ENCODE measurements at places on chromosomes 12 and 14. TPM values are rescaled to one million over a fixed set of nuclear protein-coding genes. Genes with fewer than 3 reads are reported as not detected.

The CNIH1 gene
- total RNA-seq = 209 TPM

- H3K36me3 ChIP-seq = no peaks in the 10 kb centered on the region
- H3K4me3 ChIP-seq = no peak overlapping the region
- H3K27ac ChIP-seq = no peak overlapping the region
- no peak for DNase-seq
Observed at GRCh38 chr14:83128783-83129182, 1595.1 kb upstream of the SEL1L start.

- no peaks in the 10 kb centered on the region for H3K27me3 ChIP-seq
- H3K36me3 ChIP-seq = no peaks in the 10 kb centered on the region
- DNase-seq = no peak
- no peak overlapping the region for H3K4me3 ChIP-seq
- H3K27ac ChIP-seq = no peak overlapping the region
- no peaks in the 10 kb centered on the region for H3K4me1 ChIP-seq
Observed at GRCh38 chr12:115341442-115341841, 657.5 kb upstream of the TBX3 start.

- no peak for DNase-seq
- H3K36me3 ChIP-seq = no peaks in the 10 kb centered on the region
- H3K4me3 ChIP-seq = no peak overlapping the region
- no peak overlapping the region for H3K27ac ChIP-seq
- peaks cover 12% of the 10 kb centered on the region for H3K4me1 ChIP-seq
- no peaks in the 10 kb centered on the region for H3K27me3 ChIP-seq
Observed at GRCh38 chr12:25194214-25194613, 746 bp downstream of the DNAI7 start.

DNA sequence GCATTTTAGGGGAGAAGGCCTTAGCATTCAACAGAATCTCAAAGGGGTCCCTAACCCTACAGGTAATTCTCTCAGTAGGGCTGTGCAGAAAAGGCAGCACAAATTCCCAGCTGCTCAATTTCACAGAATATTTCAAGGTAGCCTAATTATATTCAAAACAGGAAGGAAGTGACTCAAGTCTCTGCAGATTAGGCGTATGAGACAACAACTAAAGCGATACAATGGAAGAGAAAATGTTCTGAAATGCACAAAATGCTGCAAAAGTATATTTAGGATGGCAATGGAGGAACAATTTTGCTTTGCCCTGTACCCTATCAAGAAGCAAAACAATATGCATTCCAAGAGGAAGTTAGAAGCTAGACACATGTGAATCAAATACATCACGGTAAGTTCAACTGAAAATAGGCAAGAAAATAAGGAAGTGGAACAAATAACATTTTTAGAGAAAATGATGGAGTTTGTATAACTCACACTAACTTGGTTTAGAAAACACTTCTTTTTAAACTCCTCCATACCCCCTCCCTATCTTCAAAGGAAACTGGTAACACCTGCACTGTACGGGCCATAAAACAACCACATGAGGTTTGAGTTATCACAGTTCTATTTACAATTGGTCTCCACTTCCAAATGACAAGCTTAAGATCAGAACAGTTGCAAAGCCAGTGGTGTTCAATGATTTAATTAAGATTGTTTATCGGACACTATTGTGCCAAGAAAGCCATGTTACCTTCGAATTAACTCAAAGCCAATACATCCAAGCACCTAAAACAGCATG, 1.6 kb downstream of the GIT2 start:
- no peaks in the 10 kb centered on the region for H3K27me3 ChIP-seq
- peak overlapping the region; percentile 99 for H3K4me3 ChIP-seq
- no peaks in the 10 kb centered on the region for H3K4me1 ChIP-seq
- H3K27ac ChIP-seq = no peak overlapping the region
- no peaks in the 10 kb centered on the region for H3K36me3 ChIP-seq
- no peak for DNase-seq

The YBX3 gene
- 34.2 TPM for total RNA-seq

The ENDOU gene
- not detected for total RNA-seq

DNA sequence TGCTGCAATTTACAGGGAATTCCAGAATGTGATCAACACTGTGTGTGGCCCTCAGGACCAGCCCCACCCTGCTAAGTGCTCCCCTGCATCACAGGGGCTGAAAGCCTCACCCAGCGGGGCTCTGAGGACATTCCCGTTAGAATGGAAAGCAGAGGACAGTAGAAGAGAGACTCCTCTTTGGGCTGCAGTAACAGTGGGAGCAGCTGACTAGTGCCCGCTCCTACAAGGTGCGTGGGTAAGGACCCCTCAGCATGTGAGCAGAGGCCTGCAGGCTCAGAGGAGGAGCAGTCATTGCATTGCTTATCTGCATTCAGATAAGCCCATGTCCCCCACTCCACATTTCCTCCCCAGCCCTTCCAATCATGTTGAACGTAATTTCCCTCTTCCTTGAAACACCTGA, 120.1 kb downstream of the ITPR2 start:
- H3K36me3 ChIP-seq = no peaks in the 10 kb centered on the region
- H3K27ac ChIP-seq = no peak overlapping the region
- no peak for DNase-seq
- no peaks in the 10 kb centered on the region for H3K4me1 ChIP-seq
- H3K4me3 ChIP-seq = no peak overlapping the region

DNA sequence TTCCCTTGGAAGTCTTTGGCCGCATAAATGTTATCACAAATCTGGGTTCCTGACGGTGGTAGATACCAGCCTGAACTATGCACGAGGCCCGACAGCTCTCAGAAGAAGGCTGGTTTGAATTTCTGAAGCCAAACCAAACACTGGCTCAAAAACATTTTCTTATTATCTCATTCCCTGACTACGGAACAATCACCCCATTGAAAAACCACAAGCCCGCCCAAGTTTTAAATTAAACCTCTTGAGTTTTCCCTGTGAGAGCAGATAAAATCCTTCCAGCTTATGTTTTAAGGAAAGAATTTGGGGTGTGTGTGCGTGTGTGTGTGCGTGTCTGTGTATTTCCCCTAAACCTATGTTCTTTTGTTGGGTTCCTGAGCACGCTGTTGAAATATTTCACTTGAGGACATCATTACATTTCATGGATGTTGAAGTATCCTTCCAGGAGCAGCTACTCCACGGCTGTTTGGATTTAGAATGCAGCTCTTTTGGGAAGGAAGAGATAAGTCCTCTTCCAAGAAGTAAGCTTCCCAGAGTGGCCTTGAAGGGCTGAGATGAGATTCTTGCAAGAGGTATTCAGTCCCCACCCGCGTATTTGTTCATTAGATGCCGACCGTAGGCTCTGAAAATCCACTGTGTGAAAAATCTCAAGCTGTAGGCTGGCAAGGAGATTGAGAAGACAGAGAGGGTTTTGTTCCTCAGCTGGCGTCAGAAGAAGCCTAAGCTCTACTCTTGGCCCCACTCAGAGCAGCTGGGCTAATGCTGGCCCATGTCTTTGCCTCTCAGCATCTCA, 131.0 kb upstream of the NCOR2 start:
- H3K4me1 ChIP-seq = no peaks in the 10 kb centered on the region
- no peak for DNase-seq
- no peak overlapping the region for H3K4me3 ChIP-seq
- no peak overlapping the region for H3K27ac ChIP-seq

DNA sequence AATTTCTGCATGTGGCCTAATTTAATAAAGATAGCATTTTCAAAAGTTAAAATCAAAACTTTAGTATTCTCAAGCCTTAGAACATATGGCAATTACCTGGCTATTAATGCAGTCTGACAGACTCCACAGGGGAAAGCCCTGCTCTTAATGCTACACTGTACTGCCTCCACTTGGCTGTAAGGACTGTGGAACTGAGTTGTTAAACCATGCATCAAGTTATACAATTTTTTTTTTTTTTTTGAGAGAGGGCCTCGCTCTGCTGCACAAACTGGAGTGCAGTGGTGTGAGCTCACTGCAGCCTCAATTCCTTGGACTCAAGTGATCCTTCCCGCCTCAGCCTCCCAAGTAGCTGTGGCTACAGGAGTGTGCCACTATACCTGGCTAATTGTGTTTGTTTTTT, 19.0 kb upstream of the NDUFA12 start:
- H3K27ac ChIP-seq = no peak overlapping the region
- H3K27me3 ChIP-seq = no peaks in the 10 kb centered on the region
- H3K36me3 ChIP-seq = no peaks in the 10 kb centered on the region
- no peak overlapping the region for H3K4me3 ChIP-seq
- DNase-seq = no peak

The ZNF84 gene
- 5.7 TPM for total RNA-seq

- no peak for DNase-seq
- H3K27ac ChIP-seq = no peak overlapping the region
- H3K4me3 ChIP-seq = no peak overlapping the region
- H3K36me3 ChIP-seq = no peaks in the 10 kb centered on the region
- H3K27me3 ChIP-seq = no peaks in the 10 kb centered on the region
- H3K4me1 ChIP-seq = no peaks in the 10 kb centered on the region
Observed at GRCh38 chr14:59356767-59357166, 108.4 kb downstream of the GPR135 start.

Data from right lobe of liver (tissue), 6 donors.